ENCODE measurements at places on chromosomes 12 and 14.
A peak's percentile ranks its signal among the peaks of the same experiment; 100 is the strongest.

GRCh38 chr14:75562089-75562488, 16.3 kb upstream of the FLVCR2 start:
- no peak for DNase-seq

DNA sequence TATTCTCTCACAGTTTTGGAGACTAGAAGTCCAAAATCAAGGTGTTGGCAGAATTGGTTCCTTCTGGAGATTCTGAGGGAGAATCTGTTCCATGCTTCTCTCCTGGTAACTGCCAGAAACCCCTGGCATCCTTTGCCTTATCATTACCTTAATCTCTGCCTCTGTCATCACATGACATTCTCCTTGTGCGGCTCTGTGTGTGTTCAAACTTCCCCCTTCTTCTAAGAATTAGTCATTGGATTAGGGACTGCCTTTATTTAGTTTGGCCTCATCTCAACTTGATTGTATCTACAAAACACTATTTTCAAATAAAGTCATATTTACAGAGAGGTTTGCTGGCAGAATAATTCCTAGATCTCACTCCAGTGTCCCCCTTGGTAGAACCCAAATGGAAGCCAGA, 68.9 kb downstream of the ZNF641 start:
- no peak for DNase-seq

DNA sequence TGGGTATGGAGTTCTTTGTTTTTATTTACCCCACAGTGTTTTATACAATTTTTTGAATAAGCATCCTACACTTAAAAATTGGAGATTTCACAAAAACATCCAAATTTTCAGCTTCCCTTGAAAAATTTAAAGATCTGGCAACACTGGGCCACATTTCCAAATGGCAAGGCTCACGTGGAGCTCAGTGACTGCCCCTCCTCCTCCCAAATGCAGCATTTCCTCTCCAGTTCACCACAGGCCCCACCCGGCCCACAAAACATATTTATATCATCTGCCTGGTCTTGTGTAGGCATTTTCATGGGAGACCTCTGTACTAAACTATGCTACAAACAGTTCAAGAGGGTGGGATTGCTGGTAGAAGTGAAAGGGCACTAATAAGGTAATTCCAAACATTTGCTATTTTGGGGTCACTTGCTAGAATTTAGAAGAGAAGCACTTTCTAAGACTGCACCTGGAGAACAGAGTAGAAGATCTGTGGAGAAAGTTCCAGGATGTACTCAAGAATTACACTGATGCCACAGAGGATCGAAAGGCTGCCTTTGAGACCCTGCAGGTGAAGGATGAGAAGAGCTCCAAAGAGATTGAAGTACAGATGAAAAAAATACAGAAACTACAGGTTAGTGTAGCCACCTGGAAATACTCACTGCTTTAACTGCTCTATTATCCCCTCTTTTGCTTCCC, 7.3 kb downstream of the FKBP11 start:
- no peak for DNase-seq

DNA sequence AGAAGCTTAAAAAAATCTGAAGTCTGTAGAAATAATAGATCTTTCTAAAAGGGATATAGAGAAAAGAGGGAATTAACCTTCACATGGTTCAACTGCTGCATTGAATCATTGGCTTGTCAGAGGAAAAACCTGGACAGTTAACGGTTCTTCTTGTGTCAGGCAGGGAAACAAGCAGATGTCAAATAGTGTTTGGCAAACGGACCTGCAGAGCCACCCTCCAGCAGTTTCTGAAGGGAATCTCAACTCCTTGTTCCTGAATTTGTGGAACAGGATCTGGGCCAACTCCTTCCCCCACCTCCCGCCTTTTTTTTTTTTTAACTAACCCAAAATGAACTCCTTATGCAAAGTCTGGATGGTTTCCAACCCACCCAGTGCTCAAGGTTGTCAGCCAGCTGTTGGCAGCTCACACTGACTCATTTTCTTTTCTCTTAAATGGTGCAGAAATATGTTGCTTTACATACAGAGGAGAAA, 187.3 kb downstream of the CAND1 start:
- DNase-seq = peak; percentile 97

DNA sequence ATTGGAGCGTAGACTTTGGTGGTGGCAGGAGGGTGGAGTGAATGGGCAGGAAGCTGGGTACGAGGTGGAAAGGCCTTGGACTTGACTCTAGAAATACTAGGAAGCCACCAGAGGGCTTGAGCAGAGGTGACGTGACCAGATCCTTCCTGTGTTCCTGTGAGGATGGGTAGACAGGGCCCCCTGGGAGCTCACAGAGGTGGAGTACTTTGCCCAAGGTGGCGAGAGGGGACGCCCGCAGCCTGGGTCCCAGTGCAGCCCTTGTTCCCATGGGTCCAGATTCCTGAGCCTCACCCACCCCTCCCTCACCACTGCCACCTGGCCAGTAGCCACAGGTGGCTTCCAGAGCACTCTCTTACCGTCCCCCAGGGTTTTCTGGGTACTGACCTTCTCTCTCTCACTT, 89.8 kb downstream of the KIF26A start:
- DNase-seq = no peak

GRCh38 chr12:99906786-99907579, 77.8 kb downstream of the ANKS1B start:
- DNase-seq = no peak

DNA sequence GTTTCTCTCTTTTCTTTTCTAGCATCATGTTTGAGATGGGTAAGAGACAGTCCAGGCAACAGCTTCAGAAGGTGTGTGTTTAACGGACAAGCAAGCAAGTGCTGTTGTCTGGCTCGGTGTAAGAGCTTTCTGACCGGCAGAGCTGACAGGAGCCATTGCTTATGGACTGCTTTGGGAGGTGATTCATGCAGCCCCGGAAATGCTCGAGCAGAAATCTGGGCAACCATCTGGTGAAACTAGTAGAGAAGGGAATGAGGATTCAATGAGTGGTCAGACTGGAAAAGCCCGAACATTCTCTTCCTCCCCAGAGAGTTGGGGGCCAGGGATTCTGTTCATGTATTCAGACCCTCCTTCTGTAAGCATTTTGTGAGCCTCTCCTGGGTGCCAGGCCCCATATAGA, 24.4 kb downstream of the TUNAR start:
- DNase-seq = peak; percentile 27

DNA sequence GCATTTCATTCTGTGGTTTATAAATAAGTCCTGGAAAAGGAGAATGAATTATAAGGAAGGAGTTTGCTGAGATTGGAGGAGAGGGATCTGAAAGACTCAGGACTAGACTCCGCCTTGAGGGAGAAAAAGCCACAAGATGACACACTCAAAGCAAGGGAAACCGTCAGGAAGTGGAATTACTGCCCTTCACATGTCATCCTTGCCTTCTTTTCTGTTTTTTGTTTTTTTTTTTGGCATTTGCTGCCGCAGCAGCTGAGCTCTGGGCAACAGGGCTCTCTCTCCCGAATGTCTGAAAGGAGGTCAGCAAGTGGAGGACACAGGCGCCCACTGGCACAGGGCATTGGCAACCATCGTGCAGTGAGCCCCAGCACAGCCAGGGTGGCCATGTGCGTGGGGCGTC, 344.9 kb downstream of the DPF3 start:
- DNase-seq = peak; percentile 35

GRCh38 chr12:131126662-131127173, 173.0 kb downstream of the ADGRD1 start:
- DNase-seq = no peak

All from fibroblast of skin of right biceps (primary cell).